ENCODE measurements at places on chromosomes 2 and 18. TPM values are rescaled to one million over a fixed set of nuclear protein-coding genes. Genes with fewer than 3 reads are reported as not detected.

The RESP18 gene
- total RNA-seq: not detected

The NEUROD1 gene
- not detected for total RNA-seq

DNA sequence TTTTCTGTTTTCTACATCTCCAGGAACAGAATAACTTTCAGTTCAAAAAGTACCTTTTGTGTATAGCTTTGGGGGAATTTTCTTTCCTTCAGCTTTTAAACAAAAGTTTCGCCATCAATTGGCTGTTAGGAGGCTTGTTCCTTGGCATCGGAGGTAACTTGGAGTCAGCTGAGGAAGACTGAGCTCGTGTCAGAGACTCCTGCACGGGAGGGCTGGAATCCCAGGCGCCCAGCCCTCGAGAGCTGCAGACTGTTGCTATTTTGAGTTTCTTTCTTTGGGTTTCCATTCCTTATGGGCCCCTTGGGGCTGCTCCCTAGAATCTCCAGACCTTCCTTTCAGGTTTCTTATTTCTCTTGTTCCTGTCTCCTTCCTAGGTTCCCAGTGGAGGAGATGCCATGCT lies 8.1 kb downstream of the EMILIN2 start:
- peaks cover 16% of the 10 kb centered on the region for H3K4me1 ChIP-seq
- no peak overlapping the region for H3K27ac ChIP-seq
- H3K27me3 ChIP-seq: peaks cover 3% of the 10 kb centered on the region
- no peak for DNase-seq
- no peaks in the 10 kb centered on the region for H3K36me3 ChIP-seq

- H3K4me3 ChIP-seq: no peak overlapping the region
- H3K27me3 ChIP-seq: no peaks in the 10 kb centered on the region
- no peak overlapping the region for H3K27ac ChIP-seq
- H3K36me3 ChIP-seq: no peaks in the 10 kb centered on the region
Measured at GRCh38 chr2:907706-908105, 42.9 kb upstream of the SNTG2 start.
